Lung microvascular endothelial cell (primary cell): ENCODE measurements at places on chromosomes 3 and 15. TPM values are rescaled to one million over a fixed set of nuclear protein-coding genes. Genes with fewer than 3 reads are reported as not detected.

IGSF10 gene
- not detected in 2 replicates for total RNA-seq

FANCD2OS gene
- total RNA-seq: not detected in 2 replicates

PAK6 gene
- not detected in 2 replicates for total RNA-seq

EFHB gene
- under 0.01 and 0.20 TPM in 2 replicates for total RNA-seq

ARPIN gene
- 8.5 and 11.1 TPM in 2 replicates for total RNA-seq

TPRG1 gene
- under 0.01 and 0.22 TPM in 2 replicates for total RNA-seq

TM4SF18 gene
- 150 and 273 TPM in 2 replicates for total RNA-seq

MINAR1 gene
- total RNA-seq: 0.44 and 0.60 TPM in 2 replicates

DNA sequence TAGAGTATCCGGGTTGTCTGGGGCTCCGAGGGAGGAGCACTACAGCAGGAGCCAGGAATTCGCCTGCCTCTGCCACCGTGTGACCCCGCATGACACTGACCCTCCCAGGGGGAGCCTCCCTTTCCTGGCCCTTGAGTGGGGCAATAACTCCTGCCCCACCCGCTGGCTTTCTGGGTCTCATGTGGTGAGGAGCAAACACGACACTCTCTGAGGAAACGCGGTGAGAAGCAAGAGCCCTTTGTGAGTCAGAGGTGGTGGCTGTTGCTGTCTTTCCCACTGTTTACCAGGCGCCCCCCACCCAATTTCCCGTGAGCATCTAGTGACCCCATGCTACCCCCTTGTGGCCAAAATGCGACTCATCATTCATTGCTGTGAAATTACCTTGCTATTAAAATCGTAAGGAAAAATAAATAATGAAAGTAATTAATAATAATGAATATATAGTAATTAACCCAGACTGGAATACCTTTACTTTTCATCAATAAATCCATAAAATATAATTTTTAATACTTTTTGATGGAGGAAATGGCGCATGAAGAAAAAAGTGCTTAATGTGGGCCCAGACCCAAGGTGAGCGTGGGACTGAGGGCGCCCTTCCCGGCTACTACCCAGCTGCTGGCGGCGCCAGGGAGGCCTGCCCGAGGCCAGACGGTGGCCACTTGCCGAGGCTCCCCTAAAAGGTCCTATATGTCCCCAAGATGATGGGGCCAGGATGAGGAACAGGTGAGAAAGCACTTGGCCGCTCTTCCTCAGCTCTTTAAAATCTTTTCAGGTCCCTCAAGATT, 29.3 kb downstream of the CCNL1 start:
- DNase-seq: peak; percentile 83

GRCh38 chr3:50698269-50698668, 23.5 kb downstream of the DOCK3 start:
- no peak for DNase-seq

DNA sequence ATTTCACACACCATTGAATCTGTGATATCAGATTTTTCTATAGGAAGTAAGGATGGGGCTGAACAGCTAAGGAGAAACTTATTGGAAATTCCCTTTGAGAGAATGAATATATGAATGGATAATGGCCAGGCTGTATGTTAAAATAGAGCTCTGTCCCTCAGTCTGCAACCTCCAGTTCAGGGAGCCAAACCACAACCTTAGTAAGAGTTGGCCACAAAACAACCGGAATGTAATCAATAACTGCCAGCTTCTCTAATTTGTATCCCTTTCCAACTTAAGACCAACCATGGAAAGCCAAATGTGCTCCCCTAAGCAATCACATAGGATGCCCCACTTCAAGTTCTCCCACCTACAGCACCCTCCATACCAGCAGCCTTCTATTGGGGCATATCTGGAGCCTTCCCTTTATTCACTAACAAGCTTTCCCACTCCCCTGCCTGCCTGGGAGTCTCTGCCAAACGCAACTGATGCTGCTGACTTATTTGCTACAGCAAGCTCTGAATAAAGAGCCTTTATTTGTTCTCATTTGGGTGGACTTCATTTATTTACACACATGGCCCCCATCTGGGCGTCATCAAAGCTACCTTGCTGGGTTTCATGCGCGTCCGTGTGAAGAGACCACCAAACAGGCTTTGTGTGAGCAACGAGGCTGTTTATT, 75.4 kb upstream of the LARS2 start:
- no peak for DNase-seq

- no peak for DNase-seq
Measured at GRCh38 chr3:197174927-197175326, 123.5 kb downstream of the DLG1 start.

DNA sequence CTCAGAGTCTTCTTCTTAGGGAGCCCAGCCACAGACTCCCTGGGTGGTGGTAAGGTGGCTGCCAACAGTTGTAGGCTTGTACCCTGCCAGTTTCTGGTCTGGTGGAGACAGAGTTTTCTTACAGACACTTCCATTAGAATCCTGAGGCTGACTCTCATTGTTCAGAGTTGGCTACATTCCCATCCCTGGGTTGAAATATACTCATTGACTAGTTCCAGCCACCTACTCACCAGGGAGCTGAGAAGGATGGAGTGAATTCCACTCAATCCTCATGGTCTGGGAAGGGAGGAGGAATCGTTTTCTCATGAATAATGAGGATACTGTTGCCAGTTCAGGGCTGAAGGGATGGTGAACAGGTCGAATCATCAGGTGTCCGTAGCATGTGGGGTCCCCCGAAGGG, 226.5 kb upstream of the PROK2 start:
- no peak for DNase-seq

GRCh38 chr3:114527036-114527644, 233.3 kb downstream of the TIGIT start:
- DNase-seq: peak; percentile 37

- no peak for DNase-seq
Measured at GRCh38 chr15:68984586-68984985, 29.9 kb upstream of the NOX5 start.

GRCh38 chr3:4438296-4438695, 28.8 kb downstream of the SUMF1 start:
- no peak for DNase-seq

DNA sequence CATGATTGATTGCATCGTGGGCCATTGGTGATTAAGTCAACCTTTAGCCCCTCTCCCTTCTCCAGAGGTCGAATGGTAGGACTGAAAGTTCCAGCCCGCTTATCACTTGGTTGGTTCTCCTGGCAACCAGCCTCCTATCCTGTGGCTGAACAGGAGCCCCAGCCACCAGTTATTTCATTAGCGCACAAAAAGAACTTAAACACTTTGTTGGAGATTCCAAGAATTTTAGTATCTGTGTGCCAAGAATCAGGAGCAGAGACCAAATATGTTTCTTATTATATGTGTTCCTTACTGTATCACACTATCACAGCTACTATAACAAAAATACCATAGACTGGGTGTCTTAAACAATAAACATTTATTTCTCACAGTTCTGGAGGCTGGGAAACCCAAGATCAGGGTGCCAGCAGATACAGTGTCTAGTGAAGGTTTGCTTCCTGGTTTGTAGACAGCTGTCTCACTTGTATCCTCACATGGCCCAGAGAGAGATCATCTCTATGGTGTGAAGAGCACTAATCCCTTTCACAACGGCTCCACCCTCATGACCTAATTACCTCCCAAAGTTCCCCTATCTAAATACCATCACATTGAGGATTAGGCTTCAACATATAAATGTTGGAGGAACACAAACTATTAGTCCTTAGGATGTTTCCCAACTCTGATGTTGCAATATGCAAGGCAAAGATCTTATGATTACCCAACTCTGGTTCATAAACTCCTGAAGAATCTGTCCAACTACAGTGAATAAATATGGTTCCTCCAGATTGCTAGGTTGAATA, 30.5 kb upstream of the APH1B start:
- DNase-seq: no peak

- DNase-seq: peak; percentile 20
Measured at GRCh38 chr3:190446573-190447279, 3.0 kb downstream of the TMEM207 start.

DNA sequence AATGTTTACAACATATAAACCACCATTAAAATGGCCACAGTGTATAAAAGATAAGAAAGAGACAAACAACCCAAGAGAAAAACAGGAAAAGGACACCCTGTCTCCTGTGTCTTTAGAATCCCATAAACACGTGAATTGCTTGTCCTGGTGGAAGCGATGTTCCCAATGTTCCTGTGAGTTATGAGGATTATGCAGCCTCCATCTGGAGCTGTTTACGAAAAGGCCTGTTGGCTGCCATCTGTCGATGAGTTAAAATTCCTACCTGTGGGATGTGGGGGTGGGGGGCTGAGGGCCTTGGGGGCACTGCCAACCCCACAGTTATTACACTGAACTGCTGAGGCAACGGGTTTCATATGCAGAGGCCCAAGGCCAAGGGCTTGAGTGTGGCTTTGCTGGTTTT, 13.6 kb downstream of the NISCH start:
- no peak for DNase-seq

DNA sequence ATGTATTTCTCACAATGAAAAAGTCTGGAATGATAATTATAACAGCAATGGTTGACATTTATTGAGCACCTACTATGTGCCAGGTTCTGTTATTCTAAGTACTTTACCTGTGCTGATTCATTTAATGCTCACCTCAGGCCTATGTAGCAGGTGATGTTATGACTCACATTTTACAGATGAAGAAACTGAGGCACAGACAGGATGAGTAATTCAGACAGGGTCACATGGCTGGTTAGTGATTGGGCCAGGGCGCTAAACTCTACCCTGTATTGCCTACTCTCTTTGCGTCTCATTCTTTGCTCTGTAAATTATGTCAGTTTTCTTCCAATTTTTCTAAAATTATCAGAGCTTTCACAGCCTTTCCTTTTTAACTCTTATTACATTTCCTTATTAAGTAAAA, 98.3 kb downstream of the PIK3R4 start:
- DNase-seq: no peak

GRCh38 chr3:34856081-34856947, 783.0 kb upstream of the ARPP21 start:
- DNase-seq: no peak

DNA sequence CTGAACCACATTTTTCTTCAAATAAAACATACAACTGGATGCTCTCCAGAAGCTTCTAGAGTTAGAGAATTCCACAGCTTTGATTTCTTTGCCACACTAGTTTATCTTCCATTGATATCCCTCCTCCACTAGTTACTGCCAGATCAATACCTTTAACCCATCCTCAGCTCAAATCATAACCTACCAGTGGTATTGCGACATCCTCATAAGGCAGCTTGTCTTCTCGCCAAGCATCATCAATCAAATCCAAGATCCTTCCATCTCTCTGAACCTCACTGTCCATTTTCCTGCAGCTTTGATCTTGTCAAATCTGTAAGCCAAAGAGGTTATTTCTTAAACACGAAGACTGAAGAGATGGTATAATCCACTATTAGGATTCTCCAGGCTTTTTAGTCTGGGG, 3.2 kb downstream of the ANAPC13 start:
- no peak for DNase-seq

DNA sequence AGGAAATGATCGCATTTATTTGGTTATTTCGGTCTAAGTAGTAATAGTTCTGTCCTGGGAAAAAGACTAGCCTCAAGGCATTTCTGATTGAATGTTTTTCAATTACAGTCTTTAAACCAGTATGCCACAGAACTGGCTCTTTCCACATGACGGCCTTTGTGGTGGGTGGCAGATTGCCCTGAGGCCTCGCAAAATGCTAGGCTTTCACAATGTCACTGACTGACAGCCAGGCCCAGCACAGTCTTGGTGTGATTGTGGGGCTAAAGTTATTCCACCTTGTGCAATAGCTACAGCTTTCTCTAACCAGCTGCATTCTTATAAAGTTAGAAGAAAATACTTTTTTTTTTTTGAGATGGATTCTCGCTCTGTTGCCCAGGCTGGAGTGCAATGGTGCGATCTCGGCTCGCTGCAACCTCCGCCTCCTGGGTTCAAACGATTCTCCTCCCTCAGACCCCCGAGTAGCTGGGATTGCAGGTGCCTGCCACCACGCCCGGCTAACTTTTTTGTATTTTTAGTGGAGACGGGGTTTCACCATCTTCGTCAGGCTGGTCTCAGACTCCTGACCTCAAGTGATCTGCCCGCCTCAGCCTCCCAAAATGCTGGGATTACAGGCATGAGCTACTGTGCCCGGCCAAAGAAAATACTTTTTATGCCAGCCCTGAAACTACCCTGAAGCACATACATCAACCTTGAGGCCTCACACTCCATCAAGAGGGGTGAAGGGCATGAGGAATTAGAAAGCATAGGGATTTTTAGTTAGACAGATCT, 2.5 kb upstream of the ADIPOQ start:
- DNase-seq: no peak

GRCh38 chr3:122235147-122235546, 51.7 kb downstream of the CASR start:
- no peak for DNase-seq

DNA sequence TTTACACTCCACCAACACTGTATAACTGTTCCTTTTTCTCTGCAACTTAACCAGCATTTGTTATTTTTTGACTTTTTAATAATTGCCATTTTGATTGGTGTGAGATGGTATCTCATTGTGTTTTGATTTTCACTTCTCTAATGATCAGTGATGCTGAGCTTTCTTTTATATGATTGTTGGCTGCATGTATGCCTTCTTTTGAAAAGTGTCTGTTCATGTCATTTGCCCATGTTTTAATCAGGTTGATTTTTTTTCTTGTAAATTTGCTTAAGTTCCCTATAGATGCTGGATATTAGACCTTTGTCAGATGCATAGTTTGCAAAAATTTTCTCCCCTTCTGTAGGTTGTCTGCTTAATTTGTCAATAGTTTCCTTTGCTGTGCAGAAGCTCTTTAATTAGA, 263.0 kb downstream of the MBNL1 start:
- no peak for DNase-seq

DNA sequence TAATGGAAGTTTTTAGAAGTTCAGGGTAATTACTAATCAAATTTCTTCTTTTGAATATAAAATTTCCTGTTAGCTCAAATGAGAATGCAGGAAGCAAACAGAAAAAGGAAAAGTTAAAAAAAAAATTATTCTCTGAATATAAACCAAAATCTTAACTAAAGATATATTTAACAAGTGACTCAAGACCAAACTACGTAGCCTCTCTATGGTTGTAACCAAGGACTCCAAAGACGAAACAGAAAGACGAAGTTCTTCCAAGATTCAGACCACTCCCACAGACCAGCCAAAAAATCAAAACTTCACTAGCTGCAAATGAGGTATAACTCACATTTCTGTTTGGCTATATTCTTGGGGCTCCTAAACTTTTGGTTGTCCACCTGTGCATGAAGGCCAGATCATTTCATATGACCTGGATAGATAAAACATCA, 846.5 kb upstream of the ALCAM start:
- DNase-seq: no peak

- peak; percentile 31 for DNase-seq
Measured at GRCh38 chr3:16884748-16885592, at the start of gene PLCL2. Gene PLCL2, plus strand, starts transcription at chr3:16884955. Its CDS starts 85 bp downstream, at chr3:16885040.

GRCh38 chr15:78233496-78233895, 869 bp downstream of the ACSBG1 start:
- DNase-seq: no peak

- DNase-seq: peak; percentile 17
Measured at GRCh38 chr3:194308601-194309449, 42.3 kb downstream of the CPN2 start.
